ENCODE measurements at places on chromosomes 7 and 10.

- no peak for DNase-seq
Measured at GRCh38 chr7:131564640-131565039, 8.2 kb upstream of the PODXL start.

DNA sequence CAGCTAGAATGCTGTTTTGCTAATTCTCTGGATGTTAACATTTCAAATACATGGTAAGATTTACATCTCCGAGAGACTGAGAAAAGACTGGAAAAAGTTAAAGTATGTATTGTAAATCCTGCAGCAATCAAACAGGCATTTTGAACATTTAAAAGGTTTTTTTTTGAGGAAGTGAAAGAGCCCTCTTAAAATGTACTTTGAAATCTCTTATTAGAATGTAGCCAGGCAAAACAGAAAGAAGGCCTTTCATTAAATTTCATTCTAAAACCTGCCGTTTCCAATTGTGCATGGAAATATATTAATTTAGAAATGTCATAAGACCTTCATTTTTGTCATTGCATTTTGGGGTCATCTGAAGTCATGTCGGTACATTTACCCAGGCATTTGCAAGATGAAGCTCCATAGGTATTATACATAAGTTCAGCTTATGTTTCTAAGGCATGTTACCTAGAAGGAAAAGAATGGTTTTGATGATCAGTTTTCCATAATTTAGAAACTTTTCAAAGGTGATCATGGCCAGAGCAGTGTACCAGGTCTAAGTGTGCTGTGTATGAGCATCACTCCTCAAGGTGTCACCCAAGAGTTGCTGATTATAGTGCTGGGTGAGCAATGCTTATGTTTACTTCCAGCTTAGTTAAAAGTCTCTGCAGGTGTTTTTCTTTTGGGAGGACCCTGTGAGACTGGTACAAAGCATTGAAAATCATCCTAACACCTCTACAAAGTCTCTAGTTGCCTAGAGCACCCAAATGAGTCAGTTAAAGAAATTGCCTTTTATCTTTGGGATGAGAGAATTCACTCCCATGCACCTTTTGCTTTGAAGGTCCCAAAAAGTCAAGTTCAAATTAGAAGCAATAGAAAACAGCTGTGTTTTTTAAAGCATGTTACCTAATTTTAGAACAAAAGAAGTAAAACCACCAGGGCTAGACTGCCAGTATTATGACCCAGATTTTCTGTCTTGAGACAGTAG lies 7.1 kb downstream of the ZNF736 start:
- DNase-seq: no peak

- no peak for DNase-seq
Measured at GRCh38 chr7:19145434-19146115, 354 bp upstream of the FERD3L start.

- no peak for DNase-seq
Measured at GRCh38 chr7:21422751-21423150, 5.1 kb upstream of the SP4 start.

DNA sequence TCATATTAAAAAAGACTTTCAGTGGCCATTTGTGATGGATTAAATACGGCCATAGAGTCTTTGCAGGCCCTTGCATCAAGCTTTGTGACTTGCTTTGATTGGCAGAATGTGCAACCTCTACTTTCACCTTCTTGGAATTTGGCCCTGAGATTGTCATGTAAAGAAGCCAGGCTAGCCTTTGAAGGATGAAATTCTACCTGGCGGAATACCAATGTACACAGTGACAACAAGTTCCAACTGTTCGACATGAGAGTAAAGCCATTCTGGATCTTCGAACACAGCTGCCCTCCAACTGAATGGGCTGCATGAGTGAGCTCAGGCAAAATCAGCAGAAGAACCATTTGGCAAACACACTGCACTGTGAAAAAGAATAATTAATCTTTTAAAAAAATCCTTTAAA lies 321.3 kb downstream of the PHF14 start:
- DNase-seq: no peak

GRCh38 chr10:76015245-76015644 lies 583.8 kb downstream of the LRMDA start:
- DNase-seq: no peak

DNA sequence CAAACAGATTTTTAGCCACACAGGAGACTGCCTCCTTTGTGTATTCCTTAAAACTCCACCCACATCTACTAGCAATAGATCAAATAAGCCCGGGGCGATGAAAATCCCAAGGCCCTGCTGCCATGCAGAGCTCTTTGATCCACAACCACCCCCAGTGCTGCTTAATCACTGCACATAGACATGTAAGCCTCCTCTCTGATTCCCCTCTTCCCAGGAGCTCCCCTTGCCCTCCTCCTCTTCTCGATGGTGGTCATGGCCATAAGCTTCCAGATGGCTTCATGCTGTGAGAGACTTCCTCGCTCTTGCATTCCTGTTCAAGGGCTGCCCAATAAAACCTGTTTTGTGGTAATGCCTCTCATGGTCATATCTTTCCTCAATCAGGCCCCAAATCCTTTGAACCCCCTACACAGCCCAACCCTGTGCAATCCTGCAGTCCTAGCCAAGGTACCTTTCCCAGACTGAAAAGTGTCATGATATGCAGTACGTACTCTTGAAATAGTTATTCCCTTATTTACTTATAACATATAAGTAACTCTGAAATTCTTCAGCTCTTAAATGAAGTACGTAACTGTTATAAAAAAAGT lies 158.5 kb downstream of the CACNA2D1 start:
- no peak for DNase-seq

GRCh38 chr7:26485367-26485934 lies 193.8 kb downstream of the SNX10 start:
- DNase-seq: no peak

GRCh38 chr10:30639946-30640786 lies 10.6 kb upstream of the LYZL2 start:
- DNase-seq: no peak

- no peak for DNase-seq
Measured at GRCh38 chr7:151223728-151224127, 3.3 kb downstream of the ABCF2 start.

- DNase-seq: no peak
Measured at GRCh38 chr7:115226410-115226809, 304.5 kb downstream of the MDFIC start.

All from activated naive CD4-positive, alpha-beta T cell (primary cell).